ENCODE measurements at places on chromosomes 12 and 14. TPM values are rescaled to one million over a fixed set of nuclear protein-coding genes. Genes with fewer than 3 reads are reported as not detected.

PDE3A gene
- total RNA-seq = not detected

IL26 gene
- 0.21 TPM for total RNA-seq

SOS2 gene
- 13.4 TPM for total RNA-seq

TAS2R14 gene
- 0.64 TPM for total RNA-seq

TRIM9 gene
- 6.1 TPM for total RNA-seq

FAM181A gene
- total RNA-seq = not detected

- peaks cover 4% of the 10 kb centered on the region for H3K4me1 ChIP-seq
- H3K27ac ChIP-seq = no peak overlapping the region
- H3K4me3 ChIP-seq = no peak overlapping the region
- peaks cover 50% of the 10 kb centered on the region for H3K27me3 ChIP-seq
Observed at GRCh38 chr12:130919086-130919485, 34.6 kb upstream of the ADGRD1 start.

DNA sequence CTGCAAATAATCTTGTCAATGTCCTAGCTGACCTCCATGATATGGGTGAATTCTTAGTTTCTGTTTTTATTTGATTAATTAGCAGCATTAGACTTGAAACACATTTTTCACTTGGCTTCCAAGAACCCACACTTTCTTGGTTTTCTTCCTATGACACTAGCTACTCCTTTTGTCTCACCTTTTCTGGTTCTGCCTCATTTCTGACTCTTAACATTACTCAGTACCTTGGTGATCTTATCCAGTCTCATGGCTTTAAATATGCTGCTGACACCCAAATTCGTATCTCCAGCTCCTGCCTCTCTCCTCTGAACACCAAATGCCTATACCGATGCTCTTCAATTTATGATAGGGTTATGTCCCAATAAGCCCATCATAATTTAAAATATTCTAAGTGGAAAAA lies 32.0 kb upstream of the SSTR1 start:
- no peaks in the 10 kb centered on the region for H3K27me3 ChIP-seq
- H3K4me3 ChIP-seq = no peak overlapping the region
- no peak overlapping the region for H3K27ac ChIP-seq
- H3K36me3 ChIP-seq = no peaks in the 10 kb centered on the region
- DNase-seq = no peak

DNA sequence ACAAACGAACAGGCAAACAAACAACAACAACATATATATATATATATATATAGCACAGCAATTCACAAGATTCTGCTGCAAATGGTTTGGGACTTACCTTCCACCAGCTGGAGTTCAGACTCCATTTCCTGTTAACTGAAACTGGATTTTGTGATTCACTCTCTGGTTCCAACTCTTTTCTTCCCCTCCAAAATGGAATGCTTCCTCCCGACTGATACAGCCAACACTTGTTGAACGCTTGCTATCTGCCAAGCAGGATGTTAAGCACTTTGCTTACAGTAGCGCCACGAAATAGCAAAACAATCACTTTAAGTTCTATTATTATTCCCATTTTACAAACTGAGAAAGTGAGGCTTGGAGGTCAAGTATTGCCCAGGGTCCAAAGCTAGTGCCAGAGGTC lies 116.0 kb upstream of the TMEM132C start:
- no peak for DNase-seq
- H3K27ac ChIP-seq = no peak overlapping the region
- no peaks in the 10 kb centered on the region for H3K27me3 ChIP-seq
- no peaks in the 10 kb centered on the region for H3K36me3 ChIP-seq
- no peak overlapping the region for H3K4me3 ChIP-seq

- H3K27ac ChIP-seq = no peak overlapping the region
- H3K4me3 ChIP-seq = no peak overlapping the region
- no peaks in the 10 kb centered on the region for H3K27me3 ChIP-seq
- DNase-seq = no peak
Observed at GRCh38 chr14:38016497-38016896, 191.2 kb upstream of the SSTR1 start.

DNA sequence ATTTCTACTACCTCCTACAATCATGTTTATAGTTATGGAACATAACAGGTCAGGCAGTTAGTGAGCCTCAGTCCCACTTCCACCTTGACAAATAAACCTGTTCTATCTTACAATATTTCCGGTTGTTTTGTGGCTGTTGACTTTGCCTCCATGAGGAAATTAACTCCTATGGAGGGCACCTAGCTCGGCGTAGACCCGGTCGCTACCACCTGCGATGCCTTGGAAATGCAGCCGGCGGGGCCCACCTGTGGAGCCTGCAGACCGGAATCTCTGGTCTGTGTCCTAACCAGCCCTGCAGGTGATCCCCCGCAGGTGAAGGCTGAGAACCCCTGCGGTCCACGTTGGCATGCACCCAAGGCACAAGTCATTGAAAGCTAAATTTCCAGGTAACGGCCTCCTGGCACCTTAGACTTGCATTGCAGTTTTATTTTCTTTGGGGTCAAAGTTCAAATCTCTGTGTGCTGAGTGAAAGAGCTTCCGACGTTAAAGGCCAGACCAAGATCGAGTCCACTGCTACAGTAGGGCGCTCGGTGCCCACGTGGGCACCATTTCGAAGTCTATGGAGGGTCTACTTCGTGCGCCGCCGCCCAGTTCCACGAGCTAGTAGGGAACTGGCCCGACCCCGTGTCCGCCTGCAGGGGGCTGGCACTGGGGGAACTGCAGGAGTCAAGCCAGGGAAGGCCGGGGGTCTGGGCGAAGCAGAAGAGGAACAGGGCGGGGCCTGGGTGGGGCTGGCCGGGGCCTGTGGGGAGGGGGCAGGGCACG lies 782 bp upstream of the PIWIL1 start:
- no peaks in the 10 kb centered on the region for H3K36me3 ChIP-seq
- no peak for DNase-seq
- H3K27me3 ChIP-seq = peaks cover 54% of the 10 kb centered on the region
- H3K27ac ChIP-seq = no peak overlapping the region

- peaks cover 52% of the 10 kb centered on the region for H3K27me3 ChIP-seq
- peaks cover 2% of the 10 kb centered on the region for H3K36me3 ChIP-seq
- DNase-seq = peak; percentile 12
- peaks cover 13% of the 10 kb centered on the region for H3K4me1 ChIP-seq
- H3K4me3 ChIP-seq = peak overlapping the region; percentile 79
Observed at GRCh38 chr12:30796313-30796780, 41.6 kb upstream of the CAPRIN2 start.

GRCh38 chr14:95774265-95775160 lies 60.6 kb upstream of the TCL1A start:
- peaks cover 4% of the 10 kb centered on the region for H3K4me1 ChIP-seq
- DNase-seq = peak; percentile 28
- no peak overlapping the region for H3K4me3 ChIP-seq
- H3K36me3 ChIP-seq = no peaks in the 10 kb centered on the region
- H3K27me3 ChIP-seq = peaks cover 22% of the 10 kb centered on the region

GRCh38 chr14:79809849-79810612 lies 401.3 kb downstream of the DIO2 start:
- no peak for DNase-seq
- no peaks in the 10 kb centered on the region for H3K36me3 ChIP-seq
- no peak overlapping the region for H3K27ac ChIP-seq
- no peaks in the 10 kb centered on the region for H3K4me1 ChIP-seq

GRCh38 chr14:24145219-24145618 lies 1.2 kb downstream of the PSME2 start:
- peak overlapping the region; percentile 97 for H3K27ac ChIP-seq
- DNase-seq = no peak
- peaks cover 51% of the 10 kb centered on the region for H3K4me1 ChIP-seq
- H3K36me3 ChIP-seq = peaks cover 63% of the 10 kb centered on the region
- H3K4me3 ChIP-seq = peak overlapping the region; percentile 97

GRCh38 chr12:131129839-131130238 lies 176.1 kb downstream of the ADGRD1 start:
- H3K27me3 ChIP-seq = no peaks in the 10 kb centered on the region
- no peak overlapping the region for H3K4me3 ChIP-seq
- no peak overlapping the region for H3K27ac ChIP-seq

DNA sequence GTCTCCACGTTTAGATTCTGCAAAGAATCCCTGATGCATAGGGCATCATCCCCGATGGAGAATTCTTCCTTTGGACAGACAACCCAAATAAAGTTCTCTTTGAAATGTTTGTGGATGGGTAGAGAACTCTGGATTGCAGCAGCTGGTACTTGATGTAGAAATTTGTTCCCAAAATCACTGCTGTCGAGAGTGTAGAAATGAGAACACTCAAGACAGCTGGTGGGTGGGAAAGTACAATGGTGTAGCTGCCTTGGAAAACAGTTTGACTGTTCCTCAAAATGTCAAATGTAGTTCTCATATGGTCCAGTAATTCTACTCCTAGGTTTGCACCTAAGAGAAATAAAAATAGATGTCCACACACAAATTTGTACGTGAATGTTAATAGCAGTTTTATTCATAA lies 671.5 kb upstream of the TMEM132C start:
- no peak overlapping the region for H3K27ac ChIP-seq
- no peaks in the 10 kb centered on the region for H3K4me1 ChIP-seq
- DNase-seq = no peak
- no peaks in the 10 kb centered on the region for H3K36me3 ChIP-seq
- H3K27me3 ChIP-seq = peaks cover 4% of the 10 kb centered on the region
- no peak overlapping the region for H3K4me3 ChIP-seq

GRCh38 chr14:103136388-103137271 lies 13.4 kb downstream of the TNFAIP2 start:
- peaks cover 4% of the 10 kb centered on the region for H3K4me1 ChIP-seq
- H3K27ac ChIP-seq = no peak overlapping the region
- H3K27me3 ChIP-seq = peaks cover 21% of the 10 kb centered on the region
- no peaks in the 10 kb centered on the region for H3K36me3 ChIP-seq

- H3K4me3 ChIP-seq = no peak overlapping the region
- peaks cover 11% of the 10 kb centered on the region for H3K4me1 ChIP-seq
- no peak for DNase-seq
- H3K27me3 ChIP-seq = no peaks in the 10 kb centered on the region
Observed at GRCh38 chr12:113934946-113935345, 31.2 kb downstream of the RBM19 start.

DNA sequence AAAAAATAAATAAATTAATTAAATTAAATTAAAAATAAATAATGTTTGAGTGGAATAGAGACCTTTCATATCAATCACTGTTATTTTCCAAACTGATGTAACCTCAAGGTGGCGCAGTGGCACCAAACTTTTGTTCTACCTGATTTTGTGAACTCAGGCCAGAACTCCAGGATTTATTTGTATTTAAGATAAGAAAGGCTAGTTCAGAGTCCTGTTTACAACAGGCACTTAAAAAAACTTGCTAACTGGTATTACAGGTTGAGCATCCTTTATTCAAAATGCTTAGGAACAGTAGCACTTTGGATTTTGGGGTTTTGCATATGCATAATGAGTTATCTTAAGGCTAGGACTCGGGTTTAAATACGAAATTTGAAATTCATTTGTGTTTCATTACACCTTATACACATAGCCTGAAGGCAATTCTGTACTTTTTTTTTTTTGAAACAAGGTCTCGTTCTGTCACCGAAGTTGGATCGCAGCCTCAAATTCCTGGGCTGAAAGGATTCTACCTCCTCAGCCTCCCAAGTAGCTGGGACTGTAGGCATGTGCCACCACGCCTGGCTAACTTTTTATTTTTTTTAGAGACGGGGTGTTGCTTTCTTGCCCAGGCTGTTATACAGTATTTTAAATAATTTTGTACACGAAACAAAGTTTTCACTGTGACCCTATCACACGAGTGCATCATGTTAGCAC lies 32.4 kb downstream of the YY1 start:
- no peaks in the 10 kb centered on the region for H3K27me3 ChIP-seq
- H3K4me1 ChIP-seq = peaks cover 45% of the 10 kb centered on the region
- peaks cover 20% of the 10 kb centered on the region for H3K36me3 ChIP-seq
- DNase-seq = no peak

GRCh38 chr14:38721822-38722431 lies 381.1 kb downstream of the SEC23A start:
- H3K4me1 ChIP-seq = no peaks in the 10 kb centered on the region
- no peak overlapping the region for H3K27ac ChIP-seq
- no peaks in the 10 kb centered on the region for H3K36me3 ChIP-seq
- peak; percentile 12 for DNase-seq
- no peak overlapping the region for H3K4me3 ChIP-seq

DNA sequence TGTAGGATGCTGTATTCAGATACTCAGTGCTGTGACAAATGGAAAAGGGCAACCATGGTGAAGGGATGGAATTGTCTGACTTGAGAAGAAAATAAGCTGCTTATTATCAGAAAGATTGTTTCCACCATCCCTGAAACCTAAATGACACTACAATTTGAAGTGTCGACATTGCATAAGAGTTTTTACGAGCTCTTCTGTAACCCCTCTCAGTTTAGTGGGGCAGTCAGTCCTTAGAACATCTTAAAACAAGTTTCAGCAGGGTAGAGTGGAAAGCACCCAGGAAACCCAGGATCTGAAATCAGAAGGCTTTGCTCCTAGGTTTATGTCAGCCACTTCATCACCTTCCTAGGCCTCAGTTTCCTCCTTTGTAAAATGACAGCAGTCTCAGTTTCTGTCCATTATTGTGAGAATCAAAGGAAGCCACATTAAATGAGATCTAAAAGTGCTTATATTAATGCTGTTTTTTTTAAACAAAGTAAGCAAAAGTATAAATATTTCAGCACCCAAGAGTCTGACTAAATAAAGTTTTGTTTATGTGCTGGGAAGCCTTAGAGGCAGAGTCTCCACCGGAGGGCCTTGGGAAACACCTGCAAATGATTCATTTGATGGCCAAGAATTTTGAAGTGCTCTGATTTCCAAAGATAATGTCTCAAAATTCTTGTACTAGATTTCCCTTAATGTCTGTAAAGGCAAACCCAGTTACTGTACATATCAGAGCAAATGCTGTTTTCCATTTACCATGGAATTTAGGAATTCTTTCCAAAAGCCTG lies 1.8 kb downstream of the IFT43 start:
- H3K27ac ChIP-seq = no peak overlapping the region
- peaks cover 16% of the 10 kb centered on the region for H3K4me1 ChIP-seq
- no peak overlapping the region for H3K4me3 ChIP-seq
- DNase-seq = no peak
- H3K36me3 ChIP-seq = no peaks in the 10 kb centered on the region

GRCh38 chr12:105706321-105706972 lies 376.0 kb downstream of the C12orf75 start:
- no peak for DNase-seq
- no peak overlapping the region for H3K4me3 ChIP-seq
- no peaks in the 10 kb centered on the region for H3K36me3 ChIP-seq
- H3K27me3 ChIP-seq = peaks cover 6% of the 10 kb centered on the region

DNA sequence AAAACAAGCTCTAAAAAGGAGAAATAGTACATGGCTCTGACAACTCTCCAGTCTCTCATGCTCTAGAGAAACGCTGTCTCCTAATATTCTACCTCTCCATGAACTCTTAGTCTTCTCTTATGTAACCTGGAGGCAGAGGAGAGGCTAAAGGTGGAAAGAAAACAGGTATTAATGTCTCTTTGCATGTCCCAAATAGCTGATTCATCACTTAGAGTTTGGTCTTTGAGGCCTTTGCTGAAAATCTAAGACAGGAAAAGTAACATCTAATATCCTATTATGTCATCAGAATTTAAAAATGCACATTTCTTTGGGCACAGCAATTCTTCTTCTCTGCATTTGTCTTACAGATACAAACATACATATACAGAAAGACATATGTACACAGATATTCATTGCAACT lies 127.2 kb downstream of the DHRS2 start:
- H3K4me1 ChIP-seq = no peaks in the 10 kb centered on the region
- DNase-seq = no peak
- peaks cover 34% of the 10 kb centered on the region for H3K27me3 ChIP-seq
- no peak overlapping the region for H3K4me3 ChIP-seq

- H3K36me3 ChIP-seq = no peaks in the 10 kb centered on the region
- H3K27ac ChIP-seq = no peak overlapping the region
- no peak for DNase-seq
- no peaks in the 10 kb centered on the region for H3K27me3 ChIP-seq
- H3K4me3 ChIP-seq = no peak overlapping the region
Observed at GRCh38 chr14:81859046-81859445, 325.4 kb upstream of the SEL1L start.
